Psoas muscle (tissue), 8 donors: ENCODE measurements at places on chromosomes 13 and 19. TPM values are rescaled to one million over a fixed set of nuclear protein-coding genes. Genes with fewer than 3 reads are reported as not detected.

TMEM150B gene
- polyA plus RNA-seq = 0.23 TPM

LRRC8E gene
- not detected for polyA plus RNA-seq

CGB2 gene
- polyA plus RNA-seq = not detected

DYRK1B gene
- 11.1 TPM for polyA plus RNA-seq

ZNF600 gene
- polyA plus RNA-seq = 1.5 TPM

ZNF460 gene
- polyA plus RNA-seq = 1.0 TPM

NCAN gene
- 0.03 TPM for polyA plus RNA-seq

TGFBR3L gene
- polyA plus RNA-seq = 1.3 TPM

- DNase-seq = no peak
Observed at GRCh38 chr13:79282976-79283375, 123.1 kb downstream of the RBM26 start.

GRCh38 chr13:62906896-62907295 is 1491.2 kb upstream of the PCDH20 start:
- DNase-seq = no peak

GRCh38 chr13:31100721-31101120 is 61.0 kb downstream of the HSPH1 start:
- no peak for DNase-seq

DNA sequence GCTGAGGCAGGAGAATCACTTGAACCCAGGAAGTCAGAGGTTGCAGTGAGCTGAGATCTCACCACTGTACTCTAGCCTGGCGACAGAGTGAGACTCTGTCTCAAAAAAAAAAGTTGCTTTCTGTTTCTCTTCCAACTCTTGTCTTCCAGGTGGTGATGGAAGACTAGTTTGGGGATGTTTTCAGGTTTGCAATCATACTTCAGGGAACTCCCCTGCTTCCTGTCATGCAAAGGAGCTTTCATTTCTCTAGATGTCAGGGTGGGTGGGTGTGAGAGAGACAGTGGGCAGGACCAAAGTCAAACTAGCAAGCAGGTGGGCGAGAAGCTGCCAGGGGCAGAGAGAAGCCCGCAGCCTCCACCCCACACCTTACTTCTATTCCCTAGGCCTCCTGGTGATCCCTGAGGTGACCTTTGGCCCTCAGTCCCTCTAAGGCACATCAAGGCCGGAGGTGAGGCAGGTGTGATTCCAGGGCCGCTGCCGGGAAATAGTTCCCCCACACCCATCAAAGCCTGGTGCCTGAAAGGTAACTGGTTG is 25.7 kb downstream of the CCNE1 start:
- no peak for DNase-seq

DNA sequence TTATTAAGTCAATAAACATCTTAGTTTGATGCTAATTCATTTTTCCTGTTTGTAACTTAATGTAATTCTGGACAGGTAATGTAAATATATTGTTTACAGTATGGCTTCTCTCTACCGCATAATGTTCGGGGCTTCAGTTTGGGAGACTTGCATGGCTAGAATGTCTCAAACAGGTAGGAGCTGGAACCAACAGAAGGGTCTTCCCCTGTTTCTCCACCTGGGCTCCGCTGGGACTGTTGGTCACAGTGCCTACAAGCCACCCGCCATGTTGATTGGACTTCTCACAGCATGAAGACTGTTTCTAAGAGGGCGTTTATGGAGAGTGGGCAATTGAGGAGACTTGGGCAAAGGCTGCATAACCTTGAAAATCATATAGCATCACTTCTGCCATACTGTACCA is 148.6 kb downstream of the UFM1 start:
- no peak for DNase-seq

GRCh38 chr13:39245688-39246087 is 207.4 kb downstream of the NHLRC3 start:
- DNase-seq = no peak

GRCh38 chr13:74145249-74145975 is 11.2 kb upstream of the KLF12 start:
- no peak for DNase-seq

- no peak for DNase-seq
Observed at GRCh38 chr13:110106726-110107125, 200.2 kb downstream of the COL4A1 start.

GRCh38 chr19:57395710-57396109 is 6.1 kb downstream of the ZNF548 start:
- DNase-seq = no peak

GRCh38 chr13:49418206-49418605 is 25.7 kb downstream of the CAB39L start:
- no peak for DNase-seq

GRCh38 chr13:38363219-38363618 is 13.6 kb downstream of the UFM1 start:
- DNase-seq = no peak

GRCh38 chr13:45695198-45695730 is 6.9 kb upstream of the CBY2 start:
- no peak for DNase-seq

- no peak for DNase-seq
Observed at GRCh38 chr19:41999071-41999877, 5.2 kb upstream of the ATP1A3 start.
